ENCODE measurements at places on chromosomes 11 and 22.

DNA sequence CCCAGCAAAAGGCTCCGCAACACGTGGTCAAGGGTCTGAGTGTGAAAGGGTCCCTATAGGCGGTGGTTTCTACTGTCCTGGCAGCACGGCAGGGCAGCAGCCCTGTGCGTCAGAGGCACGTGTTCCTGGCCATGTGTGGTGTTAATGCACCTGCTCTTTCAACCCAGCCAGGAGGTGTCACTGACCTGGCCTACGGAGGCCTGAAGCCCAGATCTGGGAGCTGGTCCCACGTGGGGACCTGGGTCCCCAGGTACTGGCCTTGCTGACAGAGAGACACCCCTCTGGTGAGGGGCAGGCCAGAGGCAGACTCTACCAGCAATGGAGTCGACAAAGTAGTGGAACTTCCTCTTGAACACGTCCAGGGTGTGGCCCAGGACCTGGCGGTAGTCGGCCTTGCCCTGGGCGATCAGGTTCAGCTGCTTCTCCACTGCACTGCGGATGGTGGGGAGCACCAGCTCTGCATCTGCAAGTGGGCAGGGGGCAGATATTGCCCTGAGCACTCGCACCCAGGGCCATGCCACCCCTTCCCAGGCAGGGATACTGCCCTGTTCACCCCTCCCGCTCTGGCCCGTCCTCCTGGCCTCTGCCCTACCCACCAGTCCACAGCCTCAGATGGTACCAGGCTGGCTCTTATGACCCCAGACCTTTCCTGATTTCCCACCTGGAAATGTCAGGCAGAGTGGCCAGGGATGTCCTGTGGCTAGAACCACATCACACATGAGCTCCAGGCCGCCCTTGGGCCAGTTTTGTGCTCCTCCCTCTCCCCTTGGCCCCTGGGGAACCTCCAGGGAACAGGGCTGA lies 6.8 kb upstream of the PPM1F start:
- DNase-seq = no peak

- no peak for DNase-seq
Observed at GRCh38 chr11:86115542-86116385, 46.9 kb upstream of the PICALM start.

DNA sequence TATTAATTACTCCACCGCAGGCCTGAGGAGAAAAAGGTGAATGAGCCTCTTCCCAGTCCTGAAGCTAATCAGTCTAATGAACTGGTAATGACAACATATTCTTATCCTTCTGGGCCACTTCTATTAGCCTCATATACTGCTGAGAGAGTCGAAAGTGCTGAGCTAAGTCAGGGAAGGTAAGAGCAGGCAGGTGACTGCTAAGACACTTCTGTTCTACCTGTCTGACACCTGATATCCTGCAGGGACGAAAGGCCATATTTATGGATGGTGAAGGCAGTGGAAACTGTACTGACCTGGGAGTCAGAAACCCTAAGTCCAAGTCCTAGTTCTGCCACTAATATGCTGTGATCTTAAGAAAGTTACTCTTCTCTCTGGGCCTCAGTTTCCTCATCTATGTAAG lies 3.5 kb downstream of the TBC1D10A start:
- DNase-seq = no peak

DNA sequence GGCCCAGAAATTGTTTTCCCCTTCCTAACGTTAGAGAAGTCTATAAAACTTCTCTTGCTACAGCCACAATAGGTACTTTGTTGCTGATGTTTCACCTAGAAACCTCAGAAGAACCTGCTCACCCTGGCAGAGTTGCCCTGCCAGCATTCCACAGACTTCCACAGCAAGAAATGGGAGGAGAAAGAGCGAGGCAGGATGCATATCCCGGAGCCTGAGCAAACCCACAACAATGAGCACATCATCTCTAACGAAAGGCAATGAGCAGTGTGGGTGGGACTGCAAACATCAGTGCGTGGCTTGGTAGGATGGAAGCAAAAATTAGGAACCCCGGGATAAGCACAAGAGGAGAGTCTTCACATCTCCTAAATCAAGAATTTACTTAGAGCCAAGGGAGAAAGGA lies 892.3 kb downstream of the OPCML start:
- no peak for DNase-seq

DNA sequence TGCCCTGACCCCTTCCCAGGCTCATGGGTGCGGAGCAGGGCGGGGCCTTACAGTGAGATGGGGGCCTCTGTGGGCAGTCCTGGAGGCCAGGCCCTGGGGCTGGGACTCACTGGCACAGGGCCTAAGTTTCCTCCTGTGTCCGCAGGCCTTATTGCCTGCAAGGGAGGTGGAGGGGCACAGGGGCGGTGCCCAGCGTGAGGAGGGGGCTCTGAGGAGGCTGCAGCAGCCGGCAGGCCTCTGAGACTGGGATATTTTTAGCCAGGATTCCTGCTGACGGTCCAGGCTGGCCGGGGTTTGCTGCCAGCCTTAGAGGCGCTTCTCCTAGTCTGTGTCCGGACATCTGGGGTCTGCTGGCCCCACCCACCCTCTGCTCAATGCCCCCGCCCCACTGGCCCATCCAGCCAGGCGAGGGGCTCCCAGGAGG lies 5.7 kb upstream of the RTN4R start:
- DNase-seq = no peak

GRCh38 chr22:31271026-31271425 lies 21.3 kb downstream of the PIK3IP1 start:
- DNase-seq = no peak

DNA sequence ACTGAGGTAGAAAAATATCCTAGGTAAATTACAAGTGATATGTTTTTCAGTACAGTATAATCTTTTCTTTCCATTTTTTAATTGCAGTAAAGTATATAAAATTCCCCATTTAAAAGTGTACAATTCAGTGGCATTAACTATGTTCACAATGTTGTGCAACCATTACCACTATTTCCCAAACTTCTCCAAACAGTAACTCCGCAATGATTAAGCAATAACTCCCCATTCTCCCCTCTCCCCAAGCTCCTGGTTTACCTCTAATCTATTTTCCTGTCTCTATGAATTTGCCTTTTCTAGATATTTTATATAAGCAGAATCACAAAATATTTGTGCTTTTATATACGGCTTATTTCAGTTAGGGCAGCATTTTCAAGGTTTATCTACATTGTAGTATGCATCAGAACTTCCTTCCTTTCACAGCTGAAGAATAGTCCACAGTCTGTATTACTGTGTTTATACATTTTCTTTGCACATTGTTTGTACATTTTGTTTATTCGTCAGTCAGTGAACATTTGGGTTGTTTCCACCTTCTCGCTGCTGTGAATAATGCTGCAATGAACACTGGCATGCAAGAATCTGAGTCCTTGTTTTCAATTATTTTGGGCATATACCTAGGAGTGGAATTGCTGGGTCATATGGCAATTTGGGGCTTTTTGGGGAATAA lies 110.7 kb downstream of the RPL27A start:
- no peak for DNase-seq

DNA sequence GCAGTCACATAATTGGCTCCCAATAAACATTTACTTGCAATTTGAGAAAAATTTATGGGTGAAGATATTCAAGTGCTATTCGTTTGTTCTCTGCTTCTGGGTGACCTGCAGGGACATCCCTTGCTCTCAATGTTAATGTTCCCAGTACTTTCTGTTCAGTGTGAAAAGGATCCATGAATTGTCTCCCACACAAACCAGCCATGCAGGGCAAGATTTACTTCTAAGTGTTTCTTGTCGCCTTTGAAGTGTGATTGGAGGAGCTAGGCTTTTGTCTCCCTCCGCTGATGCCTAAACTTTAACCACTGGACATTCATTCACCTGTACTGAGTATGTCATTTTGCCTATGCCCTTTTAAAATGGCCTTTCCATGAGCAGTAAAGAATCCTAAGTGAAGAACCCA lies 66.4 kb upstream of the ADA2 start:
- no peak for DNase-seq

DNA sequence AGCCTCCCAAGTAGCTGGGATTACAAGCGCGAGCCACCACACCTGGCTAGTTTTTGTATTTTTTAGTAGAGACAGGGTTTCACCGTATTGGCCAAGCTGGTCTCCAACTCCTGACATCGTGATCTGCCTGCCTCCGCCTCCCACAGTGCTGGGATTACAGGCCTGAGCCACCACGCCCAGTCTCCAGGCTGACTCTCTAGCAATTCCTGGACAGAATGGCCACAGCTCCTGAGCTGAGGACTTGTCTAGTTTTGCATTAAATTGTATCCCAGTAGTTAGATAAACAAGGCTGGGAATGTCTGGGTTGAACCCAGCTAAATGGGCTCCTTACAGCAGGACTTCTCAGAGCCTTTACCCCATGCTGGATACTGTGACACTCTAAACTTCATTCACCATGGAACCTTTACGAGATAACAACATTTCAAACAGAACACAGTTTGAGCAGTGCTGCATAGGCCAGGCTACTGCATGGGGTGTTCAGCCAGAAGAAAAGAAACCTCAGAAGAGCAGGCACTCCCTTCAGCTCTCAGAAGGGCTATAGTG lies 13.9 kb upstream of the MOGAT2 start:
- no peak for DNase-seq

GRCh38 chr22:22818861-22819855 lies 68.5 kb upstream of the IGLL5 start:
- no peak for DNase-seq

GRCh38 chr11:46364056-46364455 lies 16.8 kb downstream of the DGKZ start:
- DNase-seq = no peak

- no peak for DNase-seq
Observed at GRCh38 chr11:85724748-85725465, 38.9 kb upstream of the CCDC89 start.

DNA sequence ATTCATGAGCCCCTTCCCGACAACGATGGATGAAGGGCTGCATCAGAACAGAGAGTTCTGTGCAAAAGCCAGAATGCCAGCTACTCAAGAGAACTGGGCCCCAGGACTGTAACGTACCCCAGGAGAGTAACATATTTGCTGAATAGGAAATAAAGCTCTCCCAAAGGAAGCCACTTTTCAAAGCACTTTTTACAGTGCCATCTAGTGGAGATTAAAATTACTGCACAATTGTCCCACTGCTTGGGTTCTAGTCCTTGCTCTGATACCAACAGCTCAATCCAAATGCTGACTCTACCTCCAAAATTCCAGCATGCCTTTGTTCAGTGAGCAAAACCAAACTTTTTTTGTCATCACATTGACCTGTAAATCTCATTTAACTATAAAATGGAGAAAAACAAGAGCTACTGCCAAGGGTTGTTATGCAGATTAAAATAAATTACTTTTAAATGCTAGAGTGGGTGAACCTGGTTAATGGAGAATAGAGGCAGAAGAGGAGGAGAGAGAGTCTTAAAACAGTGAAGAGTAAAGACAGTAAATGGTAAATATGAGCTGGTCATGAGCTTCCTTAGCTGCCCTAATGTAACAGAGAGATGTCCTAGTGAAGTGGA lies 87.6 kb upstream of the FSHB start:
- no peak for DNase-seq

DNA sequence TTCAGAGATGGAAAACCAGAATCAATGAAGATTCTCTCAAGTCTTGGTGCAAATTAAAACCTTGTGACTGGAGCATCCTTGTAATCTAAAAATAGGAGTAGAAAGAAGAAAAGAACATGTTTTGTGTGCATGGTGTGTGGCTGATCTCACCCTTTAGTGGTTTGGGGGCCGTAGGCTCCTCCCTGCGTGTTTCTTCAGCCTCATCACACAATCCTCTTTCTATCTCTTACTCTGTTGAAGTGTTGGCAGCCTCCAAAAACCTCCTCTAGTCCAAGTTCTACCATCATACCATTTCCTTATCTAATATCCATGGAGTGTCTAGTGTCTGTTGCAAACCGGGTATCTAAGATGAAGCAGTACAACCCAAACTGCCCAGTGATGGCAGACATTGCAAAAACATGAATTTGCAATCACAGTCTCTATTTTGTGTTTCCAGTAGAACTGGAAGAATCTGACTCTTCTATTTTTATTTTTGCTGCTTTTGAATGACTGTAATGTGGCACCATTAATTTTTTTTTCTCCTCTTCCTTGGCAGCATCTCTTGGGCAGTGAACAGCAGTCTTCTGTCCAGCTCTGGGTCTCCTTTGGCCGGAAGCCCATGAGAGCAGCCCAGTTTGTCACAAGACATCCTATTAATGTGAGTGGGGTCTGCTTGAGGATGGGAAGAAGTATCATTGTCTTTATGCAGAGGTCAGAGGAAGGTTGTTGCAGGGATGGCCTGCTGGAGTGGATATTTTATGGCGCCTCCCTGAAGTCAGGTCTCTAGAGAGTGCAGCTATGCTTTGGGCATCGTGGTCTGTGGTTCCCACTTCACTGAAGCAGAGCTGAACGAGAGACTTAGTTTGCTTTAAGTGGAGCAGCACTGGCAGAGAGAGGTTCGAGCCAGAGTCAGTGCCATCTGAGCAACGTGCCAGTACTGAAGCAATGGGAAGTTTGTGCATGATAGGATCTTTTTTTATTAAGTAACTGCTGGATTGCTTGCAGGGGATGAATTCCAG lies 60.0 kb upstream of the SORL1-AS1 start:
- DNase-seq = no peak

- DNase-seq = no peak
Observed at GRCh38 chr11:119103793-119104192, 2.1 kb upstream of the DPAGT1 start.

- DNase-seq = no peak
Observed at GRCh38 chr22:39471381-39472141, 14.7 kb downstream of the MGAT3 start.

DNA sequence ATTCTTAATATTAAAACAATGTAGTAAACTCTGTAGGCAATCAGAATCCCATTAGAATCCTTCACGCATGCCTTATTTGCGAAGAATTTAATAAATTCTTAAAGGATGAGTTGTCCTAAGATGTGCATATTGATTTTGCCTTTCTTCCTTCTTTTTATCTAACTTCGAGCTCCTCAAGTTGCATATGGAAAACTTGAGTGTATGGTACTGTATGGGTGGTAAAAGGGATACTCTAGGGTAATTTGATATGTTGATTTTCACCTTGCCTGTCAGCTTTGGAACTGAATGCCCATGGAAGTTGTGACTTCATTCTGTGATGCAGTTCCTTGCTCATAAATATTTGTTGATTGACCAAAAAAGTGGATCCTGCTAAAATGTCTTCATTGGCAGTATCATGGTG lies 193.8 kb downstream of the DDX10 start:
- no peak for DNase-seq

DNA sequence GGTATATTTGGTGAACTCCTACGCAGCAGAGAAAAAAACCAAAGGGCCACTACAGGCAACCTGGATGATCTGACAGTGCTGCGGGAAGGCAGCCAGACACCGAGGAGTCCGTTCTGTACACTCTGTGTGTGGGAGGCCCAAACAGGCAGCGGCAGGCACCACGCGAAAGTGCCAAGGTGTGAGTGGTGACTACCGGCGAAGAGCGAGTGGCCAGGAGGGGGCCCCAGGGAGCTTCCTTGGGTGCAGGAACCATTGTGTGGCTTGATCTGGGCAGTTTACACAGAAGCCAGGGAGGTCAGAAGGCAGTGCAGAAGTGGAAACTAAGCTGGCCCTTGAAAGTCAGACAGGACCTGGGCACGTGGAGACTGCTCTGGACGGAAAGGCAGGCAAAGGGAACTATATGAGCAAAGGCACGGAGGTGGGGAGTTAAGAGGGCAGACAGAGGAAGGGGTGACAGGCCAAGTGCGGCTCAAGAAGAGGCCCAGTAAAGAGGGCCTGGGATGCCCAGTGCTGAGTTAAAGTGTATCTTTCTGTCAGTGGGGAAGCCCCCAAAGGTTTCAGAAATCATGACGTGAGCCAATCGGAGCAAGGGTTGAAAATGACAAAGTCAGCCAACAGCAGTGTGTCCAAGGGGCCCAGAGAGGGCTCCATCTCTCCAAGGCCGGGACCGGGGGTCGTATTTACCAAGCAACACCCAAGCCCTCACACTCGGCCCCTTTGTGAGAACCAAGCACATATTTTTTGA lies 10.6 kb downstream of the TMEM184B start:
- DNase-seq = no peak

All from cerebellar nuclear complex (tissue), 1 donor.